ENCODE measurements at places on chromosomes 1 and 21.
A peak's percentile ranks its signal among the peaks of the same experiment; 100 is the strongest.

GRCh38 chr21:34722684-34723300 is 54.0 kb downstream of the CLIC6 start:
- DNase-seq, result peak; percentile 18

- DNase-seq, result no peak
These were observed 7.8 kb downstream of the OBSCN start for GRCh38 chr1:228215663-228216116.

DNA sequence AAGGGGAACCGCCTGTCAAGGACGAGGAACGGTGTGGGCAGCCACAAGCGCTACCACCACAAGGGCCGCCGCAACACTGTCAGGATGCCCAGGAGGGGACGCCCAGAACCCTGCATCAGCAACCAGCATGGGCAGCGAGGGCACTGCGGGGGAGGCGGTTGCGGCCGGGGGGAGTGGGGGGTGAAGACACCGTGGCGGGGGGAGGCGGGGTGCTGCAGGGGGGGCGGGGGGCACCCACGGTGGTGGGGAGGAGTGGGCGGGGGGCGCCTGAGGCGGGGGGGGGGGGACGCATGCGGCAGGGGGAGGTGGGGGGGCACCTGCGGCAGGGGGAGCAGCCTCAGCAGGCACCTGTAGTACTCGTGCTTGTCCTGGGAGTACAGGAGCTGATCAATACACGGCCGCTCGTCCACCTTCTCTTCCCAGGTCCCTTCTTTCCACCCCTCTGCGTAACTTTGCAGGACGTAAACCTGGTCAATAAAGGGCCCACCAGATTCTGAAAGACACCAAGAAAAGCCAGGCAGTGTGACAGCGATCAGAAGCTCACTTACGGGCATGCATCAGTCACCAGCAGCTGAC is 4.6 kb downstream of the POFUT2 start:
- no peak for DNase-seq

- no peak for DNase-seq
These were observed 68.9 kb downstream of the ZNF644 start for GRCh38 chr1:90952906-90953305.

DNA sequence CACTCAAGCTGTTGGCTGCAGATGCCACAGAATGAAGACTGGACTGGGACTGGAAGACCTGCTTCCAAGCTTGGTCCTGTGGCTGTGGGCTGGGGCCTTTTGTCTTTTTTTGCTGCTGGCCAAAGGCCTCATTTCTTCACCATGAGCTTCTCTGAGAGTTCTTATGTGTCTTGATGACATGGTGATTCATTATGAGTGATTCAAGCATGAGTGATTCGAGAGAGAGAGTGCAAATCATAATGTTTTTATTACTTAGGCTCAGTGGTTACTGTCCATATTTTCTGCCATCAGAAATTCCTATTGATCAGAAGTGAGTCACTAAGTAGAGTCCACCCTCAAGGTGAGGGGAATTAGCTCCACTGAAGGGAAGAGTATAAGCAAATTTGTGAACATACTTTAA is 94.0 kb downstream of the PCP4 start:
- DNase-seq, result no peak

DNA sequence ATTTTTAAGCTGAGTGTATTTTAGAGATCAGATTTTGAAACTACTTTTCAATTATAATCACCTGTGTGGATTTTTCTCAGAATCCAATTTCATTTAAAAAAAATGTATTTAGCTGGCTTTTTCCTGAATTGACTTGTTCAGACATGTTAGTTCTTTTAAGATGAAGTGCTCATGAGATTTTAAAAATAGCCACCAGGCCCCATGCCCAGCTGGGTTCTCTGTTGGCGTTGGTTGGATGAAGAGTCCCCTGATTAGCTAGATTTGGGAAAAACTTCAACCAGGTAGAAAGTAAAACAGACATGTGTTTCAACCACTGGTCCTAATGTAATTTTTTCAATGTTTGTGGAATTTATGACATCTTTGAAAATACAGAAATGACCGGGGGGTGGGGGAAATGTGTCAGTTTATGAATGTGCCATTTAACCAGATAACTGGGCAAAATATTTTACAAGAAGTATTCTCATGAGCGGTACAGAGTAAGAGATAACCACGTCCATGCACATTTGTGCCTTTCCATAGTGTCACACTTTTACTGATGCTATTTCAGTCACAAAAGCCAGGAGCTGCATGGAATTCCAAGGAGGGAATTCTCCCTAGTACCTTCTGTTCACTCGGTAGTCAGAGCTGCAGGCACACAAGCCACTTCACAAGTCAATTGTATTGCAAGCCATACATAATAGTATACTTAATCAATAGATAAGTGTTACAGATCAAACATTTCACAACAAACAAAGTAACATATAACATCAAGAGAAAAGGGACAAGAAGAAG is 51.1 kb downstream of the KCNK1 start:
- no peak for DNase-seq

GRCh38 chr1:12285496-12286143 is 55.8 kb downstream of the VPS13D start:
- DNase-seq, result no peak

DNA sequence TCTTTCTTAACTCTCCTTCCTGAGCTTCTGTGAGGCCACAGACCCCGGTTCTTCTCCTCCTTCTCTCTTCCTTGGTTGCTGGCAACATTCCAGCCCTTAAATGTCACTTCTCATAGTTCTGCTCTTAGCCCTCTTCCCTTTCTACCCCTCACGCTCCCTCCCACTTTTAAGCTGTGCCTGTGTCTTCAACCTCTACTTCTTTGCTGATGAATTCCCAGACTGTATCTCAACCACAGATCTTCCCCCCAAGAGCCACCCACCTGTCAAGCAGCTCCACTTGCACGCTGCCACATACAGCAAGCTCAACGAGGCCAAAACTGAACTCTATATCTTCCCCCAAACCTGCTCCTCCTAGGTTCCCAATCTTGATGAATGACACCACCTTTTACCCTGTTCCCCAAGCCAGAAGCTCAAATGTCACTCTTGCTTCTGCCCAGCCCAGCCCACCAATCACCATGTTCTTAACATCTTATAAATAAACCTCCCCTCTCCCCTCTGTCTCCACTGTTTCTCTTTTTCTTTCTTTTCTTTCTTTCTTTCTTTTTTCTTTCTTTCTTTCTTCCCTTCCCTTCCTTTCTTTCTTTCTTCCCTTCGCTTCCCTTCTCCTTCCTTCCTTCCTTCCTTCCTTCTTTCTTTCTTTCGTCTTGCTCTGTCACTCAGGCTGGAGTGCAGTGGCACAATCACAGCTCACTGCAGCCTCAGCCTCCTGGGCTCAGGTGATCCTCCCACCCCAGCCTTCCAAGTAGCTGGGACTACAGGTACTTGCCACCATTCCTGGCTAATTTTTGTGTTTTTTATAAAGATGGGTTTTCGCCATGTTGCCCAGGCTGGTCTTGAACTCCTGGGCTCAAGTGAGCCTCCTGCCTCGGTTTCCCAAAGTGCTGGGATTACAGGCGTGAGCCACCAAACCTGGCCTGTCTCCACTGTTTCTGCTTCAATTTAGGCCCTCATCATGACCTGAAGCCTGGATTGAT is 19.8 kb upstream of the PTP4A2 start:
- DNase-seq, result peak; percentile 47

DNA sequence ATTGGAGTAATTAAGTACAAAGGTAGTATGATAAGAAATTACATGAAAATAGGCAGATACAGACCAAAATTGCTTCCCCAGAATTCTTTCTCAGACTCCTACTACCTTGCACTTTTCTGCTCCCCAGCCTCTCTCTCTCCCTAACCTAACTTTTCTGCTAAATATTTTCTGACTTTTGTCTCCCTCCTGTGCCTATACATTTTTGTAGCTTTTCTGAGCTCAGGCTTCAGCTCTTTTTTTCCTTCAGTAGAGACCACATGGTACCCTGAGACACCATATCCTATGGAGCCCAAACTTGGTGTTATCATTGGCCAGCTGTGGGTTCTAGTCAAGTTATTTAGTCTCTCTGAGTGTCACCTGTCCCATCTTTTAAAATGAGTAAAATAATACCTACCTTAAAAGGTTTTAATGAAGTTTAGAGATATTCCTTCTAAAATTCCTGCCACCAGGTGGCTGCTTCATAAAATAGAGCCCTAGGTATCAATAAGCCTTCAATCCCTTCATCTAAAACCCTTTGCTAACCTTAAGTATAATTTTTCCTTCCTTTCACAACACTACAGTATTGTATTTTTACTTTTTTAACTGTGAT is 237.6 kb upstream of the DUSP10 start:
- DNase-seq, result no peak

Data from CD4-positive, alpha-beta T cell treated with Interleukin-4 for 4 hours (primary cell).